Midbrain (tissue), 1 donor: ENCODE measurements at places on chromosomes 6 and 20.

- no peak for DNase-seq
Observed at GRCh38 chr6:94129926-94130325, 710.6 kb upstream of the EPHA7 start.

- DNase-seq: no peak
Observed at GRCh38 chr6:45736134-45736533, 279.5 kb downstream of the CLIC5 start.

GRCh38 chr6:139988685-139989084 is 614.2 kb upstream of the CITED2 start:
- DNase-seq: no peak

DNA sequence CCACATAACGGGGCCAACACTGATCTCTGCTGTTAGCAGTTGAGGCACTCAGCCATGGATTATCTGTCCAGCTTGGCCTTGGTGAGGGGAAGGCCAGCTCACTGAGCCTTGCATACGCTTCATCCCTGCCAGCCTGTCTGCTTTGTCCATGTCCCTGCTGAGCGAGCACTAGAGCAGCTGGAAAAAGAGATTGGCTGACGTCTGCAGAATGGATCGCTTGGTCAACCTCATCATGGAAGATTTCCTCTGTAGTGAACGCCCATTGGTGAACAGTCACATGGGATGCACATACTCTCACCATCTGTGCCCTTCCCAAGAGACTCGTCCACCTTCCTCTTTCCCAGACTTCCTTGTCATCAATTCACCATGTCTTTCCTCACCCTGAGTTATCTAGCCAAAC is 26.9 kb downstream of the MUC22 start:
- no peak for DNase-seq

GRCh38 chr20:43459022-43459942 is 1.6 kb downstream of the SRSF6 start:
- DNase-seq: no peak

DNA sequence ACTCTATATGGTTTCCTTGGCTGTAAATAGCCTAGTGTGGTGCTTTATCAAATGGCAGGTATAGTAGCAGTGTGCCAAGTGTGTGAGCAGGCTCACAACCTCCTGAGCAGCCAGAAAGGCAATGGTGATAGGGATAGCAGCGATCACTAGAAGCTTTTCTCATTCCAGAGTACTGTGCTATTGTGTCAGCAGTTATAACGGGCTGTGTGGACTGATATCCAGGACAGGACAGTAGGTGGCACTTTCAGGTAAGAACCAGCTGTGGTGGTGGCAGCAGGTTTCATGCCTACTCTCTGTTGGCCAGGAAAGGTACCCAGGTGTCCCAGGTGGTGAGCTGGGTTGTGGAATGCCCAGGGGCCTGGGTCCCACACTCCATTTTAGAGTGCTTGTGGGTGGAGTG is 448.8 kb upstream of the BTBD3 start:
- no peak for DNase-seq

GRCh38 chr6:169800668-169801395 is 49.4 kb downstream of the ERMARD start:
- no peak for DNase-seq

- peak; percentile 83 for DNase-seq
Observed at GRCh38 chr6:27688014-27688586, 215.2 kb upstream of the ZNF184 start.

- DNase-seq: no peak
Observed at GRCh38 chr6:18562726-18563125, 175.6 kb downstream of the RNF144B start.

GRCh38 chr6:16129623-16130401 is 926 bp downstream of the MYLIP start:
- DNase-seq: peak; percentile 53

DNA sequence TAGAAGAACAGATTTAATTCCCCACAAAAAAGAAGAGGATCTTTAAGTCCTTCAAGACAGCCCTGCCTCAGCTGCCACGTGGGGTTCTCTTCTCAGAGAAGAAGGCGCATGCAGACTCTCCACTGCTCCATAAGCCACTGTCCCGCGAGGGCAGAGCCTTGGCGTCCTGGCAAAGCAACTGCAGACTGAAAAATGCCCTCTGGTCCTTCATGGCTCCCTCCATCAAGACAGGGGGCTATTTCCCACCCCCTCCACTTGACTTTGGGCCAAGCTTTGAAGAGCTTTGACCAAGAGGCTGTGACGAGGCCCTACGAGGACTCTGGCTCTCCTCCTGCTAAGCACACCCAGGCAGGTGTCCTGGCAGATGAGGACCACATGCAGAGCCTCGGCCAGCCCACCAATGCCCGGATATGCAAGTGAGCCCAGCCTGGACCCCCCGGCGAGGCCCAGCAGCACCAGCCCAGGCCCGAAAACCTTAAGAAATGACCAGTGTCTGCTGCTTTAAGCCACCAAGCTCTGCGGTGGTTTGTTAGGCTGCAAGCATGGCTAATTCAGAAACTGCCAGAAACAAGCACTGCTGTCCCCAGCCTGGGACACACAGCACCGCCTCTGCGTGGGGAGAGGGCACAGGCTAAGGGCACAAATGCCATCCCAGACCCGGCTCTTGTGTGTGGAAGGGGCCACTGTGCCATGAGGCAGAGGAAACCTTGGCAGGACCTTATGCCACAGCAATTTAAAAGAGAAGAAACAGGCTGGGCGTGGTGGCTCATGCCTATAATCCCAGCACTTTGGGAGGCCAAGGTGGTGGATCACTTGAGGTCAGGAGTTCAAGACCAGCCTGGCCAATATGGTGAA is 16.1 kb downstream of the GMEB2 start:
- no peak for DNase-seq

DNA sequence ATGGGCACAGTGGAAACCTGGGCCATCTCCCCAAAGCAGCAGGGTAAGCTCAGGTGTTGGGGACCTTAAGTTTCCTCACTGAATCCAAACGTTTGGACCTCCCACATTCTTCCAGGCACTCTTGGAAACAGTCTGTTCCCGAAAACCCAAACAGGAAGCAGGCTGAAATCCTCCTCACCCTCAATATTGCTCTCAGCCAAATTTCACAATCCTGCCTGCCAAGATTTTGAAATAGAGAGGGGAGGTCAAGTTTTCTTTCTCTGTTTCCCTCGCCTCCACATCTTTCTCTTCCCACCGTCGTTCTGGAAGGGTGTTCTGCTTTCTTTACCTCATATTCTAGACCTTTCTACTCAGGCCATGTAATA is 392.0 kb upstream of the SASH1 start:
- DNase-seq: no peak

DNA sequence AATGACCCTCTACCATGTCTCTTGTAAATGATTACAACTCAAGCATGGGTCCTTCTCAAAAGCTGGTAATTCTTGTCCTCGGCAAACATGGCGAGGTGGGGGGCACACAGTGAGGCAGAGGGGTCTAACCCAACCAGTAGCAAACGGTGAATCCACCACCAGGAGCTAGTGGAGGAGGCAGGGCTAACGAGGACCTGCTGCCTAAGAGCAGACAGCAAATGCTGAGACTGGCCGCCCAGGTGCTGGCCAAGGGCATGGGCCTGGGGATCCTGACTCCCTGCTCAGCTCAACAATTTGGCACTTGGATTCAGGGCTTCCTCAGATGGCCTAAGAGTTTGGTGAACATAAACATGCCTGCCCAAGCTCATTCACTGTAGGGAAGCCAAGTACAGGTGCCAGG is 18.4 kb downstream of the PCIF1 start:
- DNase-seq: no peak
